ENCODE measurements at places on chromosomes 2 and 18.

DNA sequence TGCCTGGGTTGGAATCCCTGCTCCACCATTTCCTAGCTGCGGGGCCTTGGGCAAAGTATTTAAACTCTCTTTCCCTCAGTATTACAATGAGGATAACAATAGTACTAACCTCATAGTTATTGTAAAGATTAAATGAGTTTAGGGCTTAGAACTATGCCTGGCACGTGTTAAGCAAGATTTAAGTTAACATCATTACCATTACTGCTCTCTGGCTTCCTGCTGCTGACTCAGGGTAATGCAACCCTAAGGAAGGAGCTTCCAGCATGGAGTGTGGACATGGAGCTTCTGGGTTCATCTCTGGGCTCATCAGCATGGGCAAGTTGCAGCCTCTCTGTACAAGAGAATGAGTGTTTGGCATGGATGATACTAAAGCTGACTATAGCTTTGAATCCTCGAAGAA, 374.2 kb upstream of the MAP2 start:
- no peak for DNase-seq

DNA sequence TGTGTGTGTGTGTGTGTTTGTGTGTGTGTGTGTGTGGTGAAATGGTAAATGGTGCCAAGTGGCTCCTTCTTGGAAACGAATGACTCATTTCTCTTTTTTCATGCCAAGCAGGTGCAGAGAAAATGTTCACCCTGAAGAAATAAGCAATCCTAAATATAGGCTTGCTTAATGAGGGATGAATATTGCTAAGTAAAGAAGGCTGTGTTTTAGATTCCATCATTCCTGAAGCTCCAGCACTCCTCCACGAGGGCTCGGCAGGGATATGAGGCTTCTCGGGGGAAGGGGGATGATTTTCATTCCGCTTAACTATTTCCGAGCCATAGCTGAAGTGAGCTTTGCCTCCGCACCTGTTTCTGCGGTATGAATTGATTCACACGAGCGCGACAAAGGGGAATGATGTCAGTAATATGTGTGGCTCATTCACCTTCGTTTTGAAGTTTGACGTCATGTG, 72.9 kb downstream of the TSN start:
- DNase-seq = no peak

GRCh38 chr2:12684471-12684936, 32.2 kb upstream of the TRIB2 start:
- no peak for DNase-seq

DNA sequence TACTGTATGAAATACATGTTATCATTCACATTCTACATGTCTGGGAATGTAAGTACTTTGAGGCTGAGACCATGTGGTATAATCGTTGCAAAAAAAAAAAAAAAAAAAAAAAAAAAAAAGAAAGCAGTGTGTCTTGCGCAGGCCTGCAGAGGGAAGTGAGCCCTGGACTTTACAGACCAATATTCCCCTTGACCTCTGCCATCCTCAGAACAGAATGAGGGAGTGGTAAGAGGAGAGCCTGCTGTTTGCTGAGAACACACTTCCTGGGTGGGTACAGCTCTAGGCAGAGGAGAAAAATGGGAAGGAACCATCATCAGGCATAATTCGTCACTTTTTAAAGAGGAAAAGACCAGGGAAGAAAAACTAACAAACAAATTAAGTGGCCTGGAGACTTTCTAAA, 28.8 kb upstream of the TBC1D8 start:
- no peak for DNase-seq

DNA sequence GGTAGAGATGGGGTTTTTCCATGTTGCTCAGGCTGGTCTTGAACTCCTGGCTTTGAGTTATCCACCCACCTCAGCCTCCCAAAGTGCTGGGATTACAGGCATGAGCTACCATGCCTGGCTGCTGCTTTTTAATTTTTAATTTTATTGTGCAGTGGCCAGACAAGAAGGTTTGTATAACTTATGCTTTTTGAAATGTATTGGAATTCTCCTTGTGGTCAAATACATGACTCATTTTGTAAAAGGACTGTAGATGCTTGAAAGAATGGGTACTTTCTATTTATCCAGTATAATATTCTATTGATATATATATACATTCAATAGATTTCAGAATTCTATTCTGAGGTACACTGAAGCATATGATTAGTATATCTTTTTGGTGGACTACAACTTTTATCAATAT, 82.6 kb upstream of the ST3GAL5 start:
- DNase-seq = no peak

- DNase-seq = peak; percentile 84
Observed at GRCh38 chr2:70964596-70965386, 13.6 kb upstream of the ANKRD53 start.

GRCh38 chr18:54671291-54671881, 80.3 kb downstream of the DYNAP start:
- no peak for DNase-seq

- no peak for DNase-seq
Observed at GRCh38 chr2:71727562-71727961, 274.2 kb downstream of the DYSF start.

DNA sequence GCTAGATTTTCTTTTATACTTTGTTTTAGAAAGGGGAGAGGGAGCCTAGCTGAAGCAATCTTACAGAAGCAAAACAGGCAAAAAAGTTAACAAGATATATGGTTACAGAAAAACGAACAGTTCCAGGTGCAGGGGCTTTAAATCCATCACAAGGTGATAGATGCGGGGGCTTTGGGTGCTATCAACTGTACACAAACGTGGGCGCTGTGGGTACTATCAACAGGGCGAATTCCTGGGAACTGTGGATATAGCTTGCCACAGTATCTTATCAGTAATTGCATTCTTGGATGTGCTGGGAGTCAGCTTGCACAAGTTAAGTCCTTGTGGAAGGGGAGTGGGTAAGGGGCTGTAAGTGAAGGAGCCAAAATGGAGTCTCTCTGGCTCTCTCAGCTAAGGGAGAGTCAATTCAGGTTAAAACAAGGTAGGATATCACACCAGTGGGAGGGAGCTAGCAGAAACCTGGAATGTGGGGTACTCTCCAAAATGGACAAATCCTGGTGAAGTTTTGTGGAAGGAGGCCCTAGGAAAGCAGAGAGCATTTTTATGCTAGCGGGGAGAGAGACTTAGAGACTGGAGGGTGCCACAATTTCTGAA, 325.8 kb upstream of the SPHKAP start:
- DNase-seq = no peak

GRCh38 chr2:236857781-236858180, 227.9 kb upstream of the COPS8 start:
- DNase-seq = no peak

GRCh38 chr18:32805354-32805753, 32.5 kb upstream of the KLHL14 start:
- no peak for DNase-seq

DNA sequence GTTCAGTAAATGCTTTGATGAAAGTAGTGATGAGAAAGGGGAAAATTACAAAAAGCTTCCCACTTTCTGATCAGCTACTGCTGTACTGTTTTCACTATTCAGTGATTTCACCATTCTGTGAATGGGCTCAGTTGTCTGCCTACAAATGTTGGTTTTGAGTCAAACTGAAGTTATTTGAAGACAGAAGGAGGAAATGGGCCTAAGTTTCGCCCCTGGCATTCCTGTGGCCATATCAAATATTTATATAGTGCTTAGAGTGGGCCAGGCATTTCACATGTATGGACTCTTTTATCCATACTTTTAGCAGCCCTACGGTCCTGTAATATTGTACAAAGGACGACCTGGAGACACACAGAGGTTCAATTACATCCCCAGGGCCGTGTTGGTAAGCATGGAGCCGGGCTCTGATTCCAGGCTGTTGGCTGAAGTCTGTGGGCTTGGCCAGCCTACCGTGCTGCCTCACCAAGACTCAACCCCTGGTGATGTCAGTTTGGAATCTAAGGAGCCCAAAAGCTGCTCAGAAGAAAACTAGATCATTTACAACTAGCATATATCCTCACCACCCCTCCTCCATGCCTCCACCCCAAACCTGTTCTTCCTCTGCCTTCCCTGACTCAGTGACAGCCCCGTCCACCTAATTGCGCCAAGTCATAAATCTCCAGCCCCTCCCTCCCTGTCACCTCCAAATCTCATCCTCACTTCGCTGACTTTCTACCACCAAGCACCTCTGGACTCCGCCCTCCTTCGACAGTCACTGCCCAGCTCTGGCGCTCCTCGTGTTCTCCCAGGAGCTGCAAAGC, 10.1 kb upstream of the GRHL1 start:
- no peak for DNase-seq

DNA sequence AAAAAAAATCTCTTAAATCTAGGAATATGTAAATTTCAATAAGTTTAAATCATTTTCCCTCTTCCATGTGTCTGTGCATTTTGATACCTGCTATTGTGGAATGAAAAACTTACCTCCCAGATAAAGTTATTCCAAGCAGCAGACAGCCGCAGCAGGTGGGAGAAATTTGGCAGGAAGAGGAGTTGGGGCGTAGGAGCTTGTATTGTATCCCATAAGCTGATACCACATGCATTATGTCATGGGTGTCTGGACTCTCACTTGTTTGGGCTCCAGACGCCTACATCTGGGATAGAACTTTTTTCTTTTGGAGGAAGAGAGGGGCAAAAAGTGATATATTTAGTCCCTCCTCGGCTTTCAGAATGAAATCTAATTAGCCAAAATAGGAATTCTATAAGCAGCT, 59.3 kb upstream of the TCF4 start:
- DNase-seq = no peak

GRCh38 chr2:215260097-215260677, 51.7 kb upstream of the ATIC start:
- no peak for DNase-seq

DNA sequence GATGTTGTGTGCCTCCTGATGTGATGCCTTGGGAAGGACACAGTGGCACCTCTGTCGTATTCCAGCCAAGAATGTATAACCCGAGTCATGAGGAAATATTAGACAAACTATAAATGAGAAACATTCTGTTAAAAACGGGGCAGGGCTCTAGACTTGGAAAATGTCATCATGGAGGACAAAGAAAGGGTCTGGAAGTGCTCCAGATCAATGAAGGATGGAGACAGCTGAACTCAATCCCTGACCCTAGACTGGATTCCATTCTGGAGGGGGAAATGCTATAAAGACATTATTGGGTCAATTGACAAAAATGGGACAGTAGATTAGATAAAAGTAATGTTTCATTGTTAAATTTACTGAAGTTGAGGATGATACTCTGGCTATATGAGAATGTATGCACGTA, 92.1 kb downstream of the SLC4A3 start:
- no peak for DNase-seq
